ENCODE measurements at places on chromosomes 11 and 22. TPM values are rescaled to one million over a fixed set of nuclear protein-coding genes. Genes with fewer than 3 reads are reported as not detected.

The HPS4 gene
- total RNA-seq, result 35.1 TPM

The OR52E8 gene
- not detected for total RNA-seq

The TMA7B gene
- total RNA-seq, result 5.3 TPM

The PAMR1 gene
- not detected for total RNA-seq

The SYT8 gene
- not detected for total RNA-seq

The MS4A12 gene
- total RNA-seq, result not detected

The MMP1 gene
- not detected for total RNA-seq

The APOA5 gene
- not detected for total RNA-seq

The FREY1 gene
- 1.8 TPM for total RNA-seq

The SCN3B gene
- total RNA-seq, result not detected

The SAA1 gene
- total RNA-seq, result not detected

The E2F8 gene
- 35.5 TPM for total RNA-seq

The TPST2 gene
- total RNA-seq, result 30.7 TPM

The C11orf86 gene
- not detected for total RNA-seq

The BTBD18 gene
- not detected for total RNA-seq

The SYT7 gene
- not detected for total RNA-seq

The SGSM1 gene
- 0.10 TPM for total RNA-seq

Measured in activated naive CD4-positive, alpha-beta T cell treated with anti-CD3 and anti-CD28 coated beads, Interleukin-2, amount 10 ng/mL, durations not matched to agents 5 hours and 36 hours (primary cell).